Right cardiac atrium (tissue), 5 donors: ENCODE measurements at places on chromosomes 12 and 14.

DNA sequence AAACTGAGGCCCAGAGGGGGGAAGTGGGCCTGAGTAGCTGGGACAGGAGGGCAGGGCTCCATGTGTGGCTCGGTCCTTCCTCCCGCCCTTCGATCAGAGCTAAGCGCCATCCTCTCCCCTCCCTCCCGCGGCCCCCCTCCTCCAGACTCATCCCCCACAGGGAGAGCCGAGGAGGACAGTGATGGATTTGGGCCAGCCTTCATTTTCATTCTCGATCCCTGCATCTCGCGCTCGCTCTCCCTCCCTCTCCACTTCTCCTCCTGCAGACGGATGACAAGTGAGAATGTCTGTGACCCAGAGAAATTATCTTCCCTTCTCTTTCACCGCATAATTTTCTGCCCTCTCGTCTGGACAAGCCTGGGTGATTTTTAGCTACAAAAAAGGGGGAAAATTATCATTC, 183.3 kb downstream of the RBM19 start:
- DNase-seq = no peak

GRCh38 chr12:24500831-24501230, 448.1 kb downstream of the BCAT1 start:
- DNase-seq = no peak

- DNase-seq = peak; percentile 77
Observed at GRCh38 chr12:123267991-123268843, 3.4 kb downstream of the CDK2AP1 start.

DNA sequence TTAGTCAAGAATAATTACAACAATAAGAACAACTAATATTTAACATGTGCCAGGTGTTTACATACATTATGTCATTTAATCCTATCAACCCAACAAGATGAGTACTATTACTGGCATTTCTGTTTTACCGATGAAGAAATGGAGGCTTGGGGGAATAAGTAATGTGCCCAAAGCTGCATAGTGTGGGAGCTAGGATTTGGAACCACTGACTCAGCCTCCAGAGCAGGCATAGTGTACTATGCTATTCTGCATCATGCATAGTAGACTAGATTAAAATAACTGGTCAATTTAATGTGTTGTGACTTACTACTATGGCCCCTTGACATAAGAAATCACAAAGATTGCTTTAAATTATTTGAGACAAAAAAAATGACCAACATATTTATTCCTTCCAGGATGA, 9.5 kb downstream of the GPR19 start:
- no peak for DNase-seq

DNA sequence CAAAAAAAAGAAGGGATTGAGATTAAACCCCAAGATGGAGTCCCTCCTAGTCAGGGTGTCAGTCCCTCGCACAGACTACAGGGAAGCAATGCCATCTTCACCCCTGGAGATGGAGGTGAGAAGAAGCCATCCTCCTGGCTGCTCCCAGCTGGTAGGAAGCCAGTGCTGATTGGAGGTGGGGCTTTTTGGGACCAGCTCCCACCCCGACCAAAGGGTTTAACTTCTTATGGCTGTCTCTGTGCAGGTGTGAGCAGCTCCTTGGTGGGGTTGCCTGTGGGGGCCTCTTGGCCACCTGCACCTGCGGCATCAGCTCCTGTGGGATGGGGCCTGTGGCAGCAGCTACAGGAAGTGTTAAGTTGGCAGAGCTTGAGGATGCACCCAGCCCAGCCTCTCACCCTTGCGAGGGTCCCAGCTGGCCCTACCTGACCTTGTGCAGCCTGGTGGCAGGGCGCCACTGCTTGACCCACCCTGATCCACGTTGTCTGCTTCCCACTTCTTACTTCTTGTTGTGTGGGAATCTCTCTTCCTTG, 3.8 kb upstream of the KRT86 start:
- DNase-seq = no peak
